Skeletal muscle cell (primary cell): ENCODE measurements at places on chromosomes 4 and X.
A peak's percentile ranks its signal among the peaks of the same experiment; 100 is the strongest.

DNA sequence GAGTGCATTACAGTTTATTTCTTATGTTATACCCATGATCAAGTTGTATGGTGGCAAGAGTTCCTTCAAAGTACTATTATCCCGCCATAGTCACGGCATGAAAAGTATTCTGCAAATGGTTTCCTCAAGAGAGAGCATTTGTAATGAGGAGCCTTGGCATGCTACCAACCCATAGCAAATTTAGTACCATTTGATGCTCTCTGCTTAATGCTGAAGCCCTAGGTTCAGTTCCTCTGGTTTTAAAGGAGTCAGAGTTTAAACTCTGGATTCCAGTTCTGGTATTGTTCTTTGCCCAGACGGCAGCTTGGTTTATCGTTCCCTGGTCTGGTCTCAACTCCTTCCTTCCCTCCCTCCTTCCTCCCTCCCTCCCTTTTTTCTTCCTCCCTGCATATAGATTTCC is 371.3 kb downstream of the BMPR1B start:
- DNase-seq = peak; percentile 39

GRCh38 chr4:74258963-74259362 is 49.3 kb upstream of the EPGN start:
- DNase-seq = peak; percentile 30

DNA sequence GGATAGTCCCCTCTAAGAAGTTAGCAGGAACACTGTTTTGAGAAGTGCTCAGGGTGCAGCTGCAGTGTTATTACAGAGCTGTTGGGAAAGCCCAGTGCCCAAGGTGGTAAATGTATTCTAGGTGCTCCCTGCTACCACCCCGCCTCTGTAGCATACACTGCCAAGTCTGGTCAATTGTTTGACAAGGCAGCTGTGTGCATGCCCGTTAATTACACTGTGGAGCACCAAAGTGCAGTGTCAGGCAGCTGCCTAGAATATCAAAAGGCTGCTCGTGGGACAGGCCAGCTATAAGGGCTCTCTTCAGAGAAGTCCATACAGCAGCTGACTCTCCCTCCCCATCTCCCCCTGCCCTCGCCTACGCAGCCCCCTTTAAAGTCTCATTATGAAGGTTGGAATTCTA is 99.9 kb upstream of the KLHL13 start:
- DNase-seq = no peak

- DNase-seq = peak; percentile 75
Observed at GRCh38 chr4:152500800-152501434, 35.0 kb downstream of the FBXW7 start.

DNA sequence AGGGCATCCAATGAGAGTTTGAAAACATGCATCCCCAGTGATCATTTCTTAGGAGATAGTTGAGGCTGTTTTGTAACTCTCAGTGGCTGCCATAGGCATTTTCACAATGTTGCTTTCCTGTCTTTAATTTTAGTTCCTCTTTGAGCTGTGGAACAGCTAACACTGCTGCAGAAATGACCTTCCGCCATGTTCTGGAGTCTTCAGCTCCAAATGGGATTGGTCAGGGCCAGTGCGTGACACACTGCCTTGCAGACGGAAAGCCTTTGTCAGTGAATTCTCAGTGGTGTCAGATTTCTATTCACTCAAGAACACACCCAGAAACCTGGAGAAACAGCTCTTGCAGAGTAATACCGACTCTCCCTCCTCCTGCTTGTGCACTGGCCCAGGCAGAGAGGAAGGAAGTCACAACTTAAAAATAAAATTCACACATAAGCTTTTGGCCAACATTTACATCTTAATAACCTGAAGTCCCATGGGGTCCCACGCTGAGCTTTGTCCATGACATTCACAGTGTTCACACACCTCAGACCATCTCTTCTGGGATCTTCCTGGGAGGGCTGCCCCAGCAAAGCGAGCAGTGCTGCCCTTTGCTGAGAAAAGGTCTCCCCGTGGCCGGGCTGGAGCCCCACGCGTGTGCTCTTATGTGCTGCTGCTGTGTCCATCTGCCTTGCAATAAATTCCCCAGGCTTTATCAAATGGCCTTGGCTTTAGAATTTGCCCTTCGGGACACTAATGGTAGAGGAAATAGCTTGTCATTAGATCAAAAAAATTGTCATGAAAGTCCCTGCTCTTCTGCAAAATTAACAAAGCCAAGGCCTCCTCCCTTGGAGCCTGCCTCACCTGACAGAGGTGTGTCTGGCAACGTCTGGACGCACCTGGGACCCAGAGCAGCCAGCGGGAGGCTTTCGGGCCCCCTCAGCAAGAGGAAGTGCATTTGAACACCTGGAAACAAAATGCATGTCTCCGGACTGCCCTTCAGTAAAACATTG is 126.8 kb downstream of the IRF2 start:
- peak; percentile 61 for DNase-seq

GRCh38 chr4:65508168-65508567 is 162.1 kb downstream of the EPHA5 start:
- DNase-seq = peak; percentile 88

GRCh38 chrX:38968344-38969216 is 167.3 kb downstream of the MID1IP1 start:
- DNase-seq = no peak

GRCh38 chr4:113497154-113497884 is 264.2 kb downstream of the CAMK2D start:
- DNase-seq = no peak
